Cortex of kidney (tissue), 1 donor: ENCODE measurements at places on chromosomes 3 and 15.

DNA sequence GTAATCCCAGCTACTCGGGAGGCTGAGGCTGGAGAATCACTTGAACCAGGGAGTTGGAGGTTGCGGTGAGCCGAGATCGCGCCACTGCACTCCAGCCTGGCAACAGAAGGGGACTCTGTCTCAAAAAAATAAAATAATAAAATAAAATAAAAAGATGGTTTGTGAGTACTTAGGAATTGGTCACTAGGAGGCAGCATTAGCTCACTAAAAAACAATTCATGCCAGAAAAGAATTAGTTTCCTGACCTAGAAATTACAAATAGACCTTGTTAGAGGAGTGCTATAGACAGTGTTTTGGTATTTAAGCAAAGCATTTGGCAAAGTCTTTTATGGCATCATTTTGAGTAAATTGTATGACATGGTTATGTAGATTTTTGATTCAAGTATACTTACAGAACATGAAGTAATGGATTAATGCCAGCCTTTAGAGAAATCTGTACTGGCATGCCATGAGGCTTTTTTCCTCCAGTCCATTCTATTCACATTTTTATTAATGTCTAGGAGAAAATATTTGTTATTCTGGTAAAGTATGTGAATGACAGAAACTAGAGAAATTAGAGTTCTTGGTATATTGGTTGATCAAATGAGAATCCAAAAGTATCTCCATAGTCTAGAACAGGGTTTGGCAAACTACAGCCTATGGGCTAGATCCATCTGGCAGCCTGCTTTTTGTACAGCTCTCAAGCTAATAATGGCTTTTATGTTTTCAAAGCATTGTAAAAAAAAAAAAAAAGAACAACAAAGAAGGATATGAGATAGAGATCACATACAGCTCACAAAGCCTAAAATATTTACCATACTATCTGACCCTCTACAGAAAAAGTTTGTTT is 81.6 kb downstream of the LRRC49 start:
- no peak for DNase-seq

GRCh38 chr3:112671930-112672715 is 31.2 kb upstream of the CCDC80 start:
- no peak for DNase-seq

GRCh38 chr15:100688549-100689120 is 86.2 kb downstream of the ASB7 start:
- no peak for DNase-seq

DNA sequence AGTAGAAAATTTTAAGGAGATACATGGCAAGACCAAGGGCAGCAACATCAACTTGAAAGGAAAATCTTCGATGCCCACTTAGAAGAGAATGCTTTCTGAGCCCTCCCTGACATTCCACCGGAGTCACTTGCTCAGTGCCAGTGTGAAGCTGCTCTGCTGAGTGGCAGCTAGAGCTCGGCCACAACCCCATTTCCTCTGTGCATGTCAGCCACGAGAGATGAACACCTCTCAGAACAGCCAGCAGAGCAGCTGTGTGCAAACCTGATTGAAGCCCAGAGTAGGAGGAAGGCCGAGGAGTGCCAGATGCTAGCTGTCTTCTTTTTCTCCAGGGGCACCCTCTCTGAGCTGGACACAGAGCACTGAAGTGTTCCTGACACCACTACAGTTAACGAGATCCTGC is 12.2 kb downstream of the TARS3 start:
- no peak for DNase-seq

DNA sequence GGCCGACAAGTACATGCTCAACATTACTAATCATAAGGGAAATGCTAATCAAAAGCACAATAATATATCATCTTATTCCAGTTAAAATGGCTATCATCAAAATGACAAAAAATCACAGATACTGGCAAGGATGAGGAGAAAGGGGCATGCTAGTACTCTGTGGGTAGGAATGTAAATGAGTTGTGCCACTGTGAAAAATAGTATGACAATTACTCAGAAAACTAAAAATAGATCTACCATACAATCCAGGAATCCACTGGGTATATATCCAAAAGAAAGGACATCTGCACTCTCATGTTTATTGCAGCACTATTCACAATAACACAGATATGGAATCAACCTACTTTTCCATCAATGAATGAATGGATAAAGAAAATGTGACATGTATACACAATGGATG is 1256.5 kb downstream of the SI start:
- DNase-seq = no peak

- no peak for DNase-seq
These were observed 20.3 kb upstream of the XIRP1 start for GRCh38 chr3:39212665-39213064.

- DNase-seq = no peak
These were observed 33.6 kb downstream of the ADAMTS17 start for GRCh38 chr15:100308213-100308600.

DNA sequence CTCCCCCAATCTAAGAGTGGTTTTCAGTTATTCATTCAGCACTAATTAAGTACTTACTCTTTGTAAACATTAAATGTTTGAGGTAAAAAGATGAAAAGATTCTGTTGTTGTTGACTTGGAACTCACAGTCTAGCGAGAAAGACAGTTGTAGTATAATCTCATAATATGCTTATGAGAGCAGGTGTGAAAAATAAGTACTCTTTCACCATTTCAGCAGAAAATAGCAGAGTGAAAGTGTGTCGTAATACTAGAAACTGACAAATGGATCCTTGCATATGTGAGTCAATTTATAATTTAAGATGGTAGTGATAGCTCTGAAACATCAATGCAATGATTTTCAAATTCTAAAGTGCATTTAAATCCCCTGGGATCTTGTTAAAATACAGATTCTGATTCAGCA is 618.8 kb upstream of the CCDC54 start:
- no peak for DNase-seq

DNA sequence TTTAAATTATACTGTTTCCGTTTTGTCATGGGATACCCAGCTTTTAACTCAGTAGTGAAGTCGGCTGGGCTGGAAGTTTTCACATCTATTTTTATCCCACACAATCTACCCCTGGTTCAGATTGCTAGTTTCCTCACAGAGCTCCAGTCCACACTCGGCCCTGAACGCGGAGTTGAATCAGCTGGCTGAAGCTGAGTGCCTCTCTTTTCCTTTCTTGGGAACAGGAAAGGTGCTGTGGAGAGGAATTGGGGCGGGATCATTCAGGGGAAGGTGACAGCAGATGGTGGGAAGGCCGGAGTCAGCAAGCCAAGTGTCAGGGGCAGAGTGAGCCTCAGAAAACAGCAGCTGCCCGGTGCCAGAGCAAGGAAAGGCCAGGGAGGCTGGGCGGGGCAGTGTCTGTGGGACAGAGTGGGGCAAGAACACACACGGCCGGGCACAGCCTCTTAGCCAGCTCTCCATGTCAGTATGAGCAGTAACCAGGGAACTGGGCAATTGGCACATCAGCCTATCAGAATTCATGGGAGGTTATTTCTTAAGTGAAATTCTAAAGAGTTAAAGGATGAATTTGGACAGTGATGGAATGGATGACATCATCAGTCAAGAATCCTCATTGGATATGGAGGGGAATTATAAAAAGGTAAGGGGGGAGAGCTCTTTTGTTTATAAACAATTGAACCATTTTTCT is 135.7 kb upstream of the IL12A start:
- DNase-seq = no peak
